ENCODE measurements at places on chromosomes 1 and 21.

- DNase-seq = no peak
Measured at GRCh38 chr1:33383489-33383888, 47.4 kb downstream of the PHC2 start.

DNA sequence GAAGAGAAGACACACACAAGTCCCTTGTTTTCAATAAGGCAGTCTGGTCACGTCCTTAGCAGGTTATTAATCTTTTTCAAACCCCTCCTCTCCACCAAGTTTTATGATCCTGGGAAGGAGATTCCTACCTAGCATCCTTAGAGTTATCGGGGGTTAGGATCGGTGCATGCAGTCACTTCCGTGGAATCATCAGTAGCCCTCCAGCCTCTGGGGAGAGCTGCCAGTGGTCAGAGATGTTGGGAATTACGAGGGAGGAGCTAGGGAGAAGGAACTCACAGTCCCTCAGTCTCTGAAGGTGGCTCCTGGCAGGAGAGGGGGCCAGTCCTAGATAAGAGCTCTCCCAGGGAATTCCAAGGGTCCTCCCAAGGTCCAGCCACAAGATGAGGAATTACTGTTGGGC lies 57.7 kb upstream of the ATP5PO start:
- DNase-seq = no peak

DNA sequence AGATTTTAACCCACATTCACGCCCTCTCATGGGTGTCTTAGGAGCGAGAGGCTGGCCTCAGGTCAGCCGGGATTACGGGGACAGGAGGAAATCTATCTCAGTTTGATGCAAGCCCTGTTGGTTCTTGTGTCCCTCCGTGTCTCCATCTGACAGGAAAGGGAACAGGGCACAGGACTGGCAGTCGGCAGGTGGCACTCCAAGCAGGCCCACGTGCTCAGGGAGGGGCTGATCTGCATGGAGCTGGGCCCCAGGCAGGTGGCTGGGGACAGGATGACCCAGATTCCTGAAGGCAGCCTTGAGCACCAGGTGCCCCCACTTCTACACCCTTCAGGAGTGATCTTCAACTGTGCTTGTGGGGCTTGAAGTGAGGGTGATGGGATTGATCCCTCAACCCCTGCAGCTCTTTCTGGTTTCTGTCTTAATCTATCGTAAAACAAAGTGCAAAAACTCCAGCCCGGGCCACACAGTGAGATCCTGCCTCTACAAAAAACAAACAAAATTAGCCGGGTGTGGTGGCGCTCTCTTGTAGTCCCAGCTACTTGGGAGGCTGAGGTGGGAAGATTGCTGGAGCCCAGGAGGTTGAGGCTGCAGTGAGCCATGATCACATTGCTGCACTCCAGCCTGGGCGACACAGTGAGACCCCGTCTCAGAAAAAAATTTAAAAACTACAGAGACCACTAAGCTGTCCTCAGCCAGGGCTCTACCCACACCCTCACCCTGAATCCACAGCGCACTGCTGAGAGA lies 8.3 kb downstream of the PLEKHG5 start:
- DNase-seq = no peak

- no peak for DNase-seq
Measured at GRCh38 chr1:169368406-169368769, 393 bp downstream of the BLZF1 start.

- DNase-seq = no peak
Measured at GRCh38 chr1:53187401-53187800, 9.2 kb upstream of the CPT2 start.

GRCh38 chr21:46115441-46116188 lies 17.7 kb downstream of the COL6A2 start:
- DNase-seq = peak; percentile 23

DNA sequence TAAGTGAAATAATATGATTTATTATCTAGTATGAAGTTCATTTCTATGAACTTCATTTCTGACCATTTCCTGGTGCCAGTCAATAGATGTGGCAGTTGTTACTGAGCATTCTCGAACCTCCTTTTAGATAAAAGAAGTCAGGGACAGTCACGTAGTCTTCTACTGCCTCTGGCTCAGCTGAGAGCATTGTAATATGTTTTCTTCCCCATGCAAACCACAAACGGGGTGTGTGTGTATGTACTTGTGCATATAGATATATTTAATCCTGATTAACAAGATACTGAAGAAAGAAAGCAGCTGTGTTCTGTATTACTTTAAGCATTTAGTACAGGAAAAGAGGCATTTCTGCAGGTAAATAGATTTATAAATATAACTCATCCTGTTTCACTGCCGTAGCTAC lies 21.6 kb downstream of the ZNF684 start:
- no peak for DNase-seq

DNA sequence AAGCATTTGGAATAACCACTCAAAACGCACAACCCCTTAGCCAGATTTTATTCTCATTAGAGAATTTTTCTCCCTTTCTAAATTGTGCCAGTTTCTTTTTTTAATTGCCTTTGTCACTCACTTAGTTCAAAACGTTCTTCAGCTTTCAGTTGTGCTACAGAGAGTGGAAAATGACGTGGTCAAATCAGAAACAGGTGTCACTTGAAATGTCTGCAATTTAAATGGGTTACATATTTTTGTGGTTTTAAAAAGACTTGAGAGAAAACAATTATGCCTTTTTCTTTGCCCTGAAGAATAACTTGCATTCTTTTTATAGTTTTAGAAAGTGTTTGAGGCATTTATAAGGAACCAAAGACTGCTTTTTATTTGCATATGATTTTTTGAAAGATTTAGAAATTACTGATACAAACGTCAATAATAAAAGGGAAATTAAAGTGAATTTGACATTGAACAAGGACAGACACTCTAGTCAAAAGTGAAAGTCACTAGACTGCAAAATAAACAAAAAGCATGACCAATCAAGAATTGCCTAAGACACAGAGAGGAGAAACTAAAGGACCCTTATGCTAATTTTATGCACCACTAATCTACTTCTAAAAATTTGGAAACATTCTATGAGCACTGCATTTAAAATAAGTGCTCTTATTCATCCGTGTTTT lies 191.0 kb downstream of the TPR start:
- no peak for DNase-seq

GRCh38 chr1:243179720-243180119 lies 75.4 kb downstream of the CEP170 start:
- DNase-seq = no peak

- no peak for DNase-seq
Measured at GRCh38 chr1:202698276-202698675, 12.0 kb downstream of the SYT2 start.

GRCh38 chr1:22210176-22210575 lies 67.3 kb upstream of the WNT4 start:
- DNase-seq = no peak

DNA sequence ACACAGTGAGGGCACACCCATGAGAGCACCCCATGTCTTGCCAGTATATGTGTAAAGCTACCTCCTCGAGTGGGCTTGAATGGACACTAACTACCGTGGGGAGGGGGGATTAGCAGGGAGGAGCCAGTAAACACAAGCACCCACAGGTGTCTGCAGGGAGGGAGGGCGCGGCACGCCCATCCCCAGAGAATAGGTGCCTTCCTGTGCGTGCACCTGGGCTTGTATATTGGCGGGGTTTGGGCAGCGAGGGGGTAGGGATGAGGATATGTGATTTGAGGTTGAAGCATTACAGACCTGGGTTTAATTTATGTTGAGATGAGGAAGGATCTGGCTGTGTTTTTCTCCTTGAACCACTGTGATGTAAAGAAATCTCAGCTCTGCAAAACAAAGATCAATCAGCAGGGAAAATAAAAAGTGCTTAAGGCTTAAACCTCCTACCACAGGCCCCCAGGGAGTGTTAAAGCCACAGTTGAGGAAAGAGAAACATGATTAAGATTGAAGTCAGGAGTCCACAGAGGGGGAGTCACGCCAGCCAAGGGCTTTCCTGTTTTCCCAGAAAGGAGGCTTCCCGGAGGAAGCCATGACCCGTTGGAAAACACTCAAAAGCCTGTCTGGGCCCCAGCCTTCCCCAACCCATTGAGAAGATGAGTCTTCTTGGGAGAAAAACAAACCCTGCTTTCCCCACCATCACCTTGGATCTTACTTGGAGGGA lies 80.0 kb downstream of the CAMK2N1 start:
- DNase-seq = no peak

GRCh38 chr1:176471338-176472121 lies 8.6 kb downstream of the PAPPA2 start:
- no peak for DNase-seq

- no peak for DNase-seq
Measured at GRCh38 chr1:33583567-33583966, 111.1 kb downstream of the ZSCAN20 start.

DNA sequence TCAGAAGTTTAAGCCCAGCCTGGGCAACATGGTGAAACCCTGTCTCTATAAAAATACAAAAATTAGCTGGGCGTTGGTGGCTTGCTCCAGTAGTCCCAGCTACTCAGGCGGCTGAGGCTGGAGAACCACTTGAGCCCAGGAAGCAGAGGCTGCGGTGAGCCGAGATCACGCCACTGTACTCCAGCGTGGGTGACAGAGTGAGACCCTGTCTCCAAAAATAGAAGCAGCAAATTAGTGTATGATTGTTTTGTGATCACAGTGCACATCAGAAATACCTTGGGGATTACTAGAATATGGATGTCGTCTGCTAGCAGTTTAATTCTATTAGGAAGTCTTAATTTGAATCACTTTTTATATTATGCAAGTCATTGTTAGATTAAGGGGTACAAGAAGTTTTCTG lies 59.0 kb downstream of the ZBTB17 start:
- no peak for DNase-seq

DNA sequence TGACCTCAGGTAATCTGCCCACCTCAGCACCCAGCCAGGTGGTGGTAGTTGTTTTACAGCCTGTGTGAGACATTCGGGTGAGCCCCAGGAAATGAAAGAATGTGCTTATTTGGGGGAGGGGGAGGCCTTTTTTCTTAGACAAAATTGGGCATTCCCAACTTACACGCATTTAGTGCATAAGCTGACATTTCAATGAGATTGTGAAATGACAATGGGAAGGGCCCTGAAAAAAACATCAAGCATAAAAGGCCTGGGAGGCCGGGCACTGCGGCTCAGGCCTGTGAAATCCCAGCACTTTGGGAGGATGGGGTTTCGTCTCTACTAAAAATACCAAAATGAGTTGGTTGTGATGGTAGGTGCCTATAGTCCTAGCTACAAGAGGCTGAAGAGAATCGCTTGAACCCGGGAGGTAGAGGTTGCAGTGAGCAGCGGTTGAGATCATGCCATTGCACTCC lies 5.0 kb downstream of the GAS5 start:
- DNase-seq = no peak

- no peak for DNase-seq
Measured at GRCh38 chr1:57464756-57465155, 40.9 kb upstream of the DAB1 start.

DNA sequence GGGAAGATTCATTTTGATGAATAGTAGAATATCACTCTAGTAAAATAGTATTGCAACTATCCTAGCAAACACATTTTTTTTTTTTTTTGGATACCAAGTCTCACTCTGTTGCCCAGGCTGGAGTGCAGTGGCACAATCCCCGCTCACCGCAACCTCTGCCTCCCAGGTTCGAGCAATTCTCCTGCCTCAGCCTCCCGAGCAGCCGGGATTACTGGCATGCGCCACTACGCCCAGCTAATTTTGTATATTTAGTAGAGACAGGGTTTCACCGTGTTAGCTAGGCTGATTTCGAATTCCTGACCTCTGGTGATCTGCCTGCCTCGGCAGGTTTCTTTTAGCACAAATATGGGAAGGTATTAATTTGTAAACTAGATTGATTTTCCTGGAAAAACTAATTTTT lies 33.8 kb downstream of the KCTD3 start:
- DNase-seq = no peak

- no peak for DNase-seq
Measured at GRCh38 chr1:169120066-169120465, 13.6 kb downstream of the ATP1B1 start.

- DNase-seq = no peak
Measured at GRCh38 chr1:9658199-9658598, 6.7 kb downstream of the PIK3CD start.

DNA sequence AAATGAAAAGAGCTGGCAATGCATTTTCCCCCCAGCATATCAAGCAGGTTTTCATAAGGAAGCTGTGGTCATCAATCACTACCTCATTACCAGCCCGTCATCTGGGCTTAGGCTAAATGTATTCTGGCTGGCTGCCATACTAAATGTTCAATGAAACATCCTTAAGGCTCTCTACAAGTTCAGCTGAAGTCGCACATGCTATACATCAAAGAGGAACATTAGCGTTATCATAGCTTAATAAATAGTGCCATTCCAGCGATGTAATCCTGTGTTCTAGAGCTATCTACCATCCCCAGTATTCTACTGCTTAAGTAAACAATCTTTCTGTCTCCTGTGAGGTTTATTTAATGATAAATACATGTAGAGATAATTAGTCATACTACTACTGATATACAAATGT lies 288.8 kb downstream of the DPYD start:
- DNase-seq = no peak

GRCh38 chr1:201535046-201535918 lies 3.6 kb upstream of the NAV1 start:
- no peak for DNase-seq

DNA sequence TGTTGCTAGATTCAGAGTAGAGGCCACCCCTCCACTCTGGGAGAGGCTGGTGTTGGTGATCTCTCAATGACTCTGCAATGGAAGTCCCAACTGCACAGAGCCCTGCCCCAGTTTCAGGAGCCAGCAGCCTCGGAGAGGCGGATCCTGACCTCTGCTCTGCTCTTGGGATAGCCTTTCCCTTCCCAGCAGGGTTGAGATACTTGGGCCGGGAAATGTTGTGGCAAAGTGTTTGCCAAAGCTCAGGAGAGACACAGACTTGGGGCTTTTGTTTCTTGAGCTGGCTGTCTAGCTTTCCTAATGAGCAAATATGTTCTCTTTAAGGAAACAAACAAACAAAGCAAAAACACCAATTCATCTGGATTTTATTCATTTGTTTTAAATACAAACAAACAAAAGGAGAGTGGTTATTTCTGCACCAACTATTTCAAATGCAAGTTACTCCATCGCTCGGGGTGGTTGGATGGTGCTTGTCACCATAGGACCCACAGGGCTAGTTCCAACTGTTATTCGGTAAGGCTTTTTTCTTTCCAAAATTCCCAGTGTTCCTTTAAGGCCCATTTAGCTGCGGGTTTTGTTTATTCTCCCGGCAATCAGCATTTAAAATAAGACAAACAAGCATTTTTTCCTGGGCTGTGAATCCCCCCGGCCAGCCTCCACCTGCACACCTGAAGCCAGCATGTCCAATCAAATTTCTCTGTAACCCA lies 193.9 kb upstream of the LMO4 start:
- DNase-seq = peak; percentile 63

GRCh38 chr1:113072757-113073478 lies at the start of gene LRIG2:
Gene LRIG2 (plus strand): TSS chr1:113073198. CDS start chr1:113073407, 209 bp downstream.
- peak; percentile 98 for DNase-seq

- no peak for DNase-seq
Measured at GRCh38 chr1:41742219-41742618, 176.5 kb downstream of the HIVEP3 start.

DNA sequence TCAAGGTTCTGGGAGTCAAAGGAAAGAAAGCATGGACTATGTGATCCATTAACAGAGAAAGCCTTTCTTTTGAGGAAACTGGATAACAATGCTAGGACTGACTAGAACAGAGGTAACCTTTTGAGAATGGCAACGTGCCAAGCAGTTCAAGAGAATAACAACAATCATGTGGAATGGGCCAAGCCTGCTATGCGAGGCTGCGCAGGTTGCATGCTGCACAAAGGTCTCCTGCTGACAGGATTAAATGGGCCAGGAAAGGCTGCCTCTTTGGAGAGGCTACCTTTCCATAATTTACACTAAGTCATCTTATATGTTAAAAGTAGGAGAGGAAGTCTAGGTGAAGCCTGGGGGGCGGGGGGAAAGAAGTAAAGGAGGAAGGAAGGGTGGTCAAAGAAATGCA lies 5.8 kb downstream of the PCNX2 start:
- no peak for DNase-seq
